ENCODE measurements at places on chromosomes 2 and 18.

- DNase-seq, result no peak
These were observed 35.8 kb downstream of the PID1 start for GRCh38 chr2:229235131-229235914.

GRCh38 chr2:133362061-133362476 lies 206.2 kb downstream of the NCKAP5 start:
- DNase-seq, result no peak

DNA sequence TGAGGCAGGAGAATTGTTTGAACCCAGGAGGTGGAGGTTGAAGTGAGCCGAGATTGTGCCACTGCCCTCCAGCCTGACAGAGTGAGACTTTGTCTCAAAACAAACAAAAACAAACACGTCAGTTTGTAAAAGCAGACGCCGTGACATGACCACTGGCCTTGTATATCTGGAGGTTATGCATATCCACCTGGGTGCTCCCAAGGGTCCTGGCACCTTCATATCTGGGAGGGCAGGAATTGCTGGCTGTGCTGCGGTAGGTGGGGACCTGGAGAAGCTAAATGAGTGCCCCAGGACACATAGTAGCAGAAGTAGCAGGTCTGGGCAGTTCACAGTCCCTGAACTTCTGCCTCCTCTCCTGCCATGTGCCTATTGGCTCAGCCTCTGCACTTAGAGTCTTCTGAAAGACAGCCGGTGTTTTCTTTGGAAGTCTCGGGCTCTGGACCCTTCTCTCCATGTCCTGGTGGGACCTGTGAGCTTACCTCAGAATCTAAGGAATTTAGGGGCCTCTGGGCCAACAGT lies 30.9 kb upstream of the IL1R2 start:
- DNase-seq, result no peak

GRCh38 chr18:21834299-21834660 lies 93.7 kb downstream of the MIB1 start:
- no peak for DNase-seq

- DNase-seq, result no peak
These were observed 390.7 kb downstream of the TMEM182 start for GRCh38 chr2:103152556-103152955.

DNA sequence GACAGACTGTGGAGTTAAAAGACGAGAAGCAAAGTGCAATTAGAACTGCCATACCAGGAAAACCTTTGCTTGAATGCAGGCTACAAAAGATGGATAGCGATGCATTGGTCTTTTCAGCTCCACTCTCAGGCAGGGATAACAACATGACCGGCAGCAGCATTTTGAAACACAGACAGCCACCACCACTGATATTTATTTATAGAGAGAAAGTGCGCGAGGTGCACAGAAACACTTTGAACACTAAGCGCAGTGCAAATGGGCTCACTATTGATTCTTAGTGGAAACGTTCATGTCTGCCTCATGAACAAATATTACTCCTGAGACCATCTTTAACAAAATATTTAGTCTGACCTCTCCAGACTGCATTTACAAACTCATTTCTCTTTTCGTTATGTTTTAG lies 32.9 kb downstream of the CAVIN2 start:
- no peak for DNase-seq

- no peak for DNase-seq
These were observed 5.9 kb upstream of the GULP1 start for GRCh38 chr2:188285774-188286173.

DNA sequence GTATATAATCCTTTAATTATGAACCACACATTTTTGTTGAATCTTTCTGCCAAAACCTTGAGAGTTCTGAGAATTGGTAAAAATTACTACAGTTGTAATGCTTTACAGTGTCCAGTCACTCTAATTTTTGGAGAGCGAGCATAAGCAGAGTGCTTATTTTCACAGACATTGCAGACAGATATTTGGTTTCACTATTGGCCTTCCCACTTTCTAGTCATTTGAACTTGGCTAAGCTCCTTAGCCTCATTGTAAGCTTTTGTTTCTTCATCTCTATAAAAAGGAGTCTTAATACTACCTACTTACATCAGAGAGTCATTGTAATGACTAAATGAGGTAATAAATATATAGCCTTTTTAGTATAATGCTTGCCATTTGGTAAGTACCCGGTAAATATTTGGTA lies 80.4 kb downstream of the LCLAT1 start:
- DNase-seq, result no peak

DNA sequence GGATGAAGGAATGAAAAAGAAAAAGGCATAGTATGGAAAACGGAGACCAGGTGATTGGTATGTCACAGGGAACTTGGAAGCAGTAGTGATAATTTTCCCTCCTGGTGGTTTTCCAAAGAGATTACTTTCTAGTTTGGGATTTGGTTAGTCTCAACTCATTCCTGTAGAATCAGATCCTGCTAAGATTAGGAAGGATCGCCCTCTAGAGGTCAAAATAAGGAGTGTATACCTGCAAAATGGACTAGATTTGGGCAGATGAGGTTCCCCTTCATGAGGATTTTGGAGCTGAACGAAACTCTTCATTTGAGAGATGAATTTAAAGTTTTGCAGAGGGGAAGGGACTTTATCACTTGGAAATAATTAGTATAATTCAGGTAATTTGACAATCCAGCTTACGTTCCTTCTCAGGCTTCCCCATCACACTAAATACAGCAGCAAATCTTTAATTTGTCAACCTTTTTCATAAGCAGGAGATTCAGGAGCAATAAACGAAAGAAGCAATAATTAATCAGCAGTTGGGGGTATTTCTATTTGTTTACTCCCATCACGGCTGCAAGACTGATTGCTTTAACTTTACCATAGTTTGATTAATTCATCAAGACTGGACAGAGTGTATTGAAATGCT lies 65.2 kb downstream of the CCDC195 start:
- DNase-seq, result no peak

GRCh38 chr2:239934571-239935171 lies 90.5 kb downstream of the NDUFA10 start:
- DNase-seq, result peak; percentile 64

DNA sequence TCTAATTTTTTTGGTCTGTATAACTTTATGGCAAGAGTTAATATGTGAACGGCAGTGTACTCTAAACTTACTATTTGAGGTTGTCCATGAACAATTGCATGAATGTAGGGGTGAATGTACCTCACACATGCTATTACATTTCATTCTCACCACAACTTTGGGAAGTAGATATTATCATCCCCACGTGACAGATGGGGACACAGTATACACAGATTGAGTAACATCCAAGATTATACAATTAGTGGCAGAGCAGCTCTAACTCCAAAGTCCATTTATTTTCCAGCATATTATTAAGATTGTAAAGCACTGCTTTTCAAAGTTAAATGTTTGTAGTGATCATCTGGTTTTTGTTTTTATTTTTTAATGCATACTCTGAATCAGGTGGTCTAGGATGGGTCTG lies 622.1 kb upstream of the ZEB2 start:
- DNase-seq, result no peak

- no peak for DNase-seq
These were observed 76.1 kb downstream of the LRRC30 start for GRCh38 chr18:7307030-7307429.

GRCh38 chr2:403682-404081 lies 115.8 kb upstream of the ALKAL2 start:
- DNase-seq, result no peak

DNA sequence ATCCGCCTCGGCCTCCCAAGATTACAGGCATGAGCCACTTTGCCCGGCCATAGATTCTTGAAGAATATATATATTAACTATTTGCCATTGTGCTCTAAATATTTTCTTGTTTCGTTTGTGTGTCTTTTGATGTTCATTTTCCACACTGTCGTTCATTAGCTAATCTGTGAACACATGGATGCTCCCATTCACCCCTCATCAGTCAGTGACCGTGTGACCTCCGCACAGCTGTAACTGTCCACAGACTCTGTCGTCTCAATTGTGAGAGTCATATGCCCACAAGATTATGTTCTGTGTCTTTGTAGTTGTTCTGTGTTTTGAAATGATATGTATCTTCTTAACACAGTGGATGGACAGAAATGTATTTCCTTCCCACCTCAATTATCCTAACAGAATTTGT lies 29.6 kb downstream of the RAMP1 start:
- no peak for DNase-seq

GRCh38 chr2:127986548-127987079 lies 41.2 kb downstream of the SAP130 start:
- DNase-seq, result no peak

DNA sequence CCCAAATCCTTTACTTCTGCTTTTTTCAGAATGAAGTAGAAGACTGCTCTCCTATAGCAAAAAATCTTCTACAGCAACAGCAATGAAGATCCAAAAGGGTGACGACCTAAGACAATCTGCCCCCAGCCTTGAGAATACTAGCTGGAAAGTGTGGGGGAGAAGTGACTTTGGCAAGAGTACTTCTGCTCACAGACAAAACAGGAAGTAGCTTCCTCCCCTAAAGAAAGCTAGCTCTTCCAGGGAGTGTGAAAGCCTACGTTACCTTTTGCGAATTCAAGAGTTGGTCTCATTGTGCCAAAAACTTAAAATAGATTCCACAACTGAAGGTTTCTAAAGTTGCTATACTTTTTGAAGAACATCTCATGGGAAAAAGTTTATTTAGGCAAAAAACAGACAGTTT lies 1069.2 kb upstream of the CHAC2 start:
- DNase-seq, result no peak

DNA sequence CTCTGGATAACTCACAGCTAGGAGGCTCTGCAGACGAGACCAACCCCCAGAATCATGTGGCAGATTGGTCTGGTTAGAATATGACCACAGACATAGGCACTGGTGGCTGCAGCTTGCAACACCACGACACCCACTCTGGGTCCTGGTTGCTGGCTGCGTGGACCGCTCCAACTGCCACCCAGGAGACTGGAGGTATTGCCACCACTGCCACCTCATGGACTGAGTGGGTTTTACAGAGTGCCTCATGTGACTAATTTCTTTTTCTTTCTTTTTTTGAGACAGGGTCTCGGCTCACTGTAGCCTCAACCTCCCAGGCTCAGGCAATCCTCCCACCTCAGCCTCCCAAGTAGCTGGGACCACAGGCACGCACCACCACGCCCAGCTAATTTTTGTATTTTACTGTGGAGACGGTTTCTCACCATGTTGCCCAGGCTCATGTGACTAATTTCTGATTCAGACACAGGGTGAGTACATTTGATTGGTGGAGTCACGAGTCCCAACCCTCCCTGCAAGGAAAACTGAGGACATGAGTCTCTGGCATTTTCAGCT lies 29.9 kb upstream of the NT5DC4 start:
- peak; percentile 53 for DNase-seq

DNA sequence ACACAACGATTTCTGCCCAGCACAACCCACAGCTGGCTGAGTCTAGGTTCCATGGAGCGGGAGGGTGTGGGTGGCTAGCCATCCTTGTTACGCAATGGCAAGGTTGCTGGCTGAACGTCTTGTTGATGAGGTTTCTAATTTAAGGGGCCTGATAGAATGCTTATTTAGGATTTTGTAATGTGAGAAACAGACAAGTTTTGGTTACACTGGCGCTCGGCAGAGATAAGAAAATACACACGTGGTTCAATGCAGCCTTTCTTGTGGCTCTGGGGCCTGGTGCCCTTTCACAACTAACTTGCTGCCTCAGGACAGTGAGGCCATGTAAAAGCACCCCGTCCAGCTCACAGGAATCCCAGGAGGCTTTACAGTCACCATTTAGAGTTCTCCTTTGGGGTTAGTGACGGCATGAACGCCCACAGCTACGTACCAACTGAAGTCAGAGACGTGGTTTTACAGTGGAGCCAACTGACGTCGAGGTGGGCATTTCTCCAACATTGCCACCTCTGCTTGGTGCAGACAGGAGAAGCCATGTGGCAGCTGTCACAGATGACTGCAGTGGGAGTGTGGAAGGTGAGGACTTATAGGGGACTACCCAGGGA lies 29.7 kb upstream of the PIEZO2 start:
- peak; percentile 43 for DNase-seq

GRCh38 chr2:129936334-129936934 lies 43.0 kb upstream of the RAB6C start:
- DNase-seq, result no peak

DNA sequence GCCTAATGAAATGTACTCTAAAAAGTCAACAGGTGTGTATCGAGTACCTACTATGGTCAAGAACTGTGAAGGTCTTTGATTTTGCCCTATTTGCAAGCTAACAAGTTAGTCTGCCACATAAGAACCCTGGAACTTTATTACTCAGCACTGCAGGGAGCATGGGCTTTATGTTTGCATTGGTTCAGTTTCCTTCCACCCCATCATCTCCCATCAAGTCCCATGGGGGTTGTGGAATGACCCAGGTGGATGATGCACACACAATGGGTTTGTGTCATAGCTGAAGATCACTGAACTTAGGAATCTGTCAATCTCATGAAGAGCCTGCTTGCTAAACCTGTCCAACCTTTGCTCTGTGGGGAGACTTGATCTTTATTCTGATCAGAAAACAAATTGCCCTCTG lies 265.5 kb downstream of the RPRM start:
- DNase-seq, result no peak

- no peak for DNase-seq
These were observed 37.6 kb upstream of the SLC4A10 start for GRCh38 chr2:161586517-161587167.

DNA sequence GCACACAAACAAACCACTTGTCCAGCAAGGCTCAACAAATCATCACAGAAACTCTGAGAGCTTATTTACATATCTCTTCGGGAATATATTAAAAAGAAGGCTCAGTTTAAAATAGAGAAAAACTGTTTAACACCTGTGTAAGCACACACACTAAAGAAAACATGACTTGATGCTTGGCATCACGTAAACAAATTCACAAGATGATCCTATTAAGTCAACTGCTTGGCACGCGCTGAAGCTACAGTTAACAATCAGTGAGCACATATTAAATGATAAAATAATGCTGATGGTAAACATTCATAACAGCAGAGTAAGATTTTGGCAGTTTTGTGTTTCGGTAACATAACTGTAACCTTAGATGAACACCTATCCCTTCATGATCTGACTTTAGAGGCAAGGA lies 4.3 kb upstream of the HES6 start:
- DNase-seq, result no peak

DNA sequence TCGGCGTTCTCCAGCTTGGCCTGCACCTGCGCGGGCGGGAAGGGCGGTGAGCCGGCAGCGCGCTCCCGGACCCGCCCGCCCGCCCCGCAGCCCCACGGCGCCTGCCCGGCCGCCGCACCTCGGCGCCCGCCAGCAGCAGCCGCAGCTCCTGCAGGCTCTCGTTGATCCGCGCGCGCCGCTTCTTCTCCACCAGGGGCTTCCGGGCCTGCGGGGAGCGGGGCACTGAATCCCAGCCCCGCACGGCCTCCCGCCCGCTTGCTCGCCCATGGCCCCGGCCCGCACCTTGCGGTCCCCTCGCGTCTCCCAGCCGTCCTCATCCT lies 335 bp downstream of the HES6 start:
- DNase-seq, result no peak

- no peak for DNase-seq
These were observed 400.5 kb downstream of the TMX3 start for GRCh38 chr18:68314403-68314802.

DNA sequence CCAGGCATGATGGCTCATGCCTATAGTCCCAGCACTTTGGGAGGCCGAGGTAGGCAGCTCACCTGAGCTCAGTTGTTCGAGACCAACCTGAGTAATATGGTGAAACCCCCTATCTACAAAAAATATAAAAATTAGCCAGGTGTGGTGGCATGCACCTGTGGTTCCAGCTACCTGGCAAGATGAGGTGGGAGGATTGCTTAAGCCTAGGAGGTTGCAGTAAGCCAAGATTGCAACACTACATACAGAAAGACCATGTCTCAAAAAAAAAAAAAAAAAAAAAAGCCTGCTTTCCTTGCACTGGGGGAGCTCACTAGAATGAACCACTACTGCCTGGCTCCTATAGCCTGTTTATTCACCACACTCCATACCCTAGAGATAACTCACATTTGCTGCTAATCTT lies 7.4 kb upstream of the MAT2A start:
- DNase-seq, result no peak

GRCh38 chr2:105387225-105387624 lies 11.6 kb downstream of the FHL2 start:
- DNase-seq, result no peak

Measured in left ventricle myocardium inferior (tissue), 1 donor.